Stimulated activated CD8-positive, alpha-beta memory T cell treated with anti-CD3 and anti-CD28 coated beads, Interleukin-2, amount 100 ng/mL, for 1 hour (primary cell): ENCODE measurements at places on chromosomes 1 and 21.

DNA sequence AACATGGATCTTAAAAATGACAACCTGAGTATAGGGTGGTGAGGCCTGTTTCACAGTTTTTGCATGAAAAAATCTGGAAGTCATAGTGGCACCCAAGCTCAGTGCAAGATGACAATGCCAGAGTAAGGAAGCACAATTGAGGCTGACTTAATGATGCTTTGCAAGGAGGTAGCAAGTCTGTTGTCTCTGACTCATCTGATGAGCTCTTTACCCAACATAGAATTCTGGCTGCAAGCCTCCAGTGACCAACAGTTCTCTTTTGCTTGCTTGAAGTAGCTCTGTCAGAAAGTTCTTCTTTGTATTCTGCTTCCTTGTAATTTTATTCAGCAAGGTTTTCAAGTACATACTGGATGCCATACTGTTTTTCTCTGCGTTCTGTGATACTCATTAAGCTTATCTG is 117.1 kb downstream of the FOXD2 start:
- no peak for DNase-seq

GRCh38 chr1:52756020-52756419 is 29.8 kb downstream of the ZYG11B start:
- DNase-seq, result no peak

GRCh38 chr21:27545754-27546349 is 579.0 kb upstream of the ADAMTS5 start:
- DNase-seq, result no peak

DNA sequence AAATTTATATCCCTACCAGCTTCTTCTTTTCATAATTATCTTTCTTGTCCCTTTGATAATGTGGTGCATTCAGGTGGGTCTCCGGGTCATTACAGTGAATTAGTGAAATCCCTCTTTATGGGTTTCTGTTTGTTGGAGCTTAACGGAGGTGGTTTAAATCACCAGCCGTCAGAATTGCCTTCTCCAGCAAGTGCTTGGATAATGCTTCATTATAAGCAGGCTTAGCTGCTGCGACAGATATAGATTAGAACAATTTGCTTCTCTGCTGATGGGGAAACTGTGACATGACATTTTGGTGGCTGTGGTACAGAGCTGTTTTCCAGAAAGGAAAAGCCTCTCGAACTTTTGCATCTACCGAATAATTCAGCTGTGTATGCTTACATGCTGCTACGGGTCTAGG is 56.9 kb downstream of the KAZN start:
- no peak for DNase-seq

GRCh38 chr1:6591222-6591621 is 11.4 kb downstream of the ZBTB48 start:
- DNase-seq, result no peak

- peak; percentile 30 for DNase-seq
These were observed 26.8 kb downstream of the IFI44 start for GRCh38 chr1:78676347-78676982.

GRCh38 chr21:29025328-29025713 is 853 bp downstream of the USP16 start:
- no peak for DNase-seq

DNA sequence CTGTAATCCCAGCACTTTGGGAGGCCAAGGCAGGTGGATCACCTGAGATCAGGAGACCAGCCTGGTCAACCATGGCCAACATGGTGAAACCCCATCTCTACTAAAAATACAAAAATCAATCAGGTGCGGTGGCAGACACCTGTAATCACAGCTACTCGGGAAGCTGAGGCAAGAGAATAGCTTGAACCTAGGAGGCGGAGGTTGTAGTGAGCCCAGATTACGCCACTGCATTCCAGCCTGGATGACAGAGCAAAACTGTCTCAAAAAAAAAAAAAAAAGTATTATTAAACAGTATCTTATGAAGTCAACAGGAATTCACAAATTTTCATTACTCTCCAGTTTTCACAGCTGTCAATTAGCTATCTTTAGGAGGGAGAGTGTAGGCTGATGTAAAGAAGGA is 3.8 kb downstream of the ACBD6 start:
- DNase-seq, result no peak
